Mammary epithelial cell (primary cell): ENCODE measurements at places on chromosomes 7 and 10. TPM values are rescaled to one million over a fixed set of nuclear protein-coding genes. Genes with fewer than 3 reads are reported as not detected.

DNA sequence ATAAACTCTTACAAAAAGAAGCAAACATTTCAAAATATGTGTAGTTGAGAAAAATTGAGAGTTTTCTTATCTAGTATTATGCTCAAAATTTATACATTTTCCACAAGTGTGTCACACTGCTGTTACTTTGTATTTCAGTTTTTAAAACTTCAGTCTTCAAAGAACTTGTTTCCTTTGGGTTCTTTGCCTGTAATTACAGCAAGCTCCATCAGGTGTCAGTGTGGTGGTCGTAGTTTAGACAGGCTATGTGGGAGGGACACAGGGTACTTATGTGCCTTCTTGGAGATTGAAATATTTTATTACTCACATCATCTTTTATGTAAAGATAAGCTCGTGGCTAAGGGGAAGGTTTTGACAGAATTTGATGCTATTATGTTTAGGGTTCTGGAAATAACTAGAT, 360.5 kb downstream of the FGFR2 start:
- DNase-seq, result no peak

- no peak for DNase-seq
These were observed 40.1 kb upstream of the SLC29A3 start for GRCh38 chr10:71278691-71279588.

GRCh38 chr10:132463333-132464255, 66.6 kb downstream of the PWWP2B start:
- DNase-seq, result no peak

DNA sequence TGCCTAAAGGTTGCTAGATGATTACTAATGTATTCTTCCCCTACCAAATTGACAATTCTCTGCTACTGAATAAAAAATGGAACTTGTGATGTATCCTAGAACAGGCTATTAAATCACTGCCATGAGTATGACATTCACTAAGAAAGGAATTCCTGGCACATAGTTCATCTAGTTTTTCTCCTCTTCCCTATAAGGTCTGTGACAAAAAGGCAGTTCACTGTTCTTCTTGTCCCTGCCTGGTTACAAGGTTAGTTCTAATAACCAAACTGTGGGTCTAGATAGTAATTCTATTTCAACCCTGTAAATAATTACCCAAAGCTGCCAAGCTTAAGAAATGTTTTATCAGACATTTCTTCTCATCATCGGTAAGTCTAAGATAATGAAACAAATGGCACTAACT, 245.6 kb downstream of the BICC1 start:
- DNase-seq, result no peak

- DNase-seq, result no peak
These were observed 150.6 kb downstream of the TRIL start for GRCh38 chr7:28807396-28807994.

Gene FAM221A
- 0.44 TPM for polyA plus RNA-seq
